ENCODE measurements at places on chromosomes 12 and 14.

DNA sequence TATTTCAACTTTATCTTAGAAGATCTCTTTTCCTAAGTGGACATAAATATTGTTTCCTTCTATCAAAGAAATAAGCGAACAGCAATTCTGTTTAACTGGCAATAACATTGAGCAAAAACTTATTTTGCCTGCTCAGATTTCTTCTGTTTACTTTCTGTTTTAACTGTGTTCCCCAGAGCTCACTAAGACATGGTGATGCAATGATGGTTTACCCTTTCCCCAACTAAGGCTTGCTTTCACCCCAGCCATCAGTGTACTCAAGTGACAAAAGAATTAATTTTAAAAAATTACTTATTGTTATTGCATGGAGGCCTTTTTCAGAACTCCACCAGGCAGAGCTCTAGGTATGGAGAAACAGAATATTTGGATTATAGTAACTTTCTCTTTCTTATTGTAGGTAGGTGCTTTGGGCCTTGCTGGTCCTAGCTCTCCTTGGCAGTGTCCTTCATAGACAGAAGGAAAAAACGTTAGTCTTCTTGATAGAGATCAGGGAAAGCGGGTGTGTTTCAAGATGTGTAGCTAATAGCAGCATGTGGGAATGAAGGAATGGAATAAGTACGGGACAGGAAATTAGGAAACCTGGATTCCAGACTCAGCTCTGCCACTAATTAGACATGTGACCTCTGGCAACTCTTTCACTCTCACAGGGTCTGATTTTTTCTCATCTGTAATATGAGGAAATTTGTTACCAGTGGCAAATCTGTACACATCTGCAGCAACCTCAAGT, 14.6 kb upstream of the DDHD1 start:
- no peak for DNase-seq

DNA sequence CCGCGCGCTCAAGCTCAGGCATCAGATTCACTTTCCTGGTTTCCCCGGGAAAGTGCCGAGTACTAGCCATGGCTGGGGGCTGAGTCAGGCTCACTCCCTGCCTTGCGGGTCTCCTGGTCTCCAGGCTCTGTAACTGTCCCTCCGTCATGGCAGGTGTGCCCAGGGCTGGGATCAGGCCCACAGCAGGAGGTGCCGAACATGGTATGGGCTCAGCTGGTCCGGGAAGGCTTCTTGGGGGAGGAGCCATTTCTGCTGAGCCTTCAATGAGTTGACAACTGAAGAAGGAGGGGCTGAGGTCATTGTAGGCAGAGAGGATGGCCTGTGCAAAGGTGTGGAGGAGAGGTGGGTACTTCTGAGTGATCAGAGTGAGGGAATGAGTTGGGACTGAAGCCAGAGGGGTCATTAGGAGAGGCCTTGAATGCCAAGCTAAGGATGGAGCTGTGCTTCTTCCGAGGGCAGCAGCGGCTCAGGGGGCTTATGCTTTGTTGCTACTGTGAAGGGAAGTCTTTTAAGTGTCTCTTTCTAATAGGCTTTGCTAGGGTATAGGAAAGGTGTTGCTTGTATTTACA, 769 bp downstream of the EXOC3L4 start:
- no peak for DNase-seq

GRCh38 chr14:41634286-41634685, 27.6 kb downstream of the LRFN5 start:
- DNase-seq, result no peak

- DNase-seq, result no peak
These were observed 59.3 kb upstream of the BDKRB2 start for GRCh38 chr14:96145116-96145864.

- DNase-seq, result no peak
These were observed 6.8 kb upstream of the LRIG3 start for GRCh38 chr12:58927120-58927519.

GRCh38 chr14:68958553-68958952, 20.5 kb downstream of the ACTN1 start:
- no peak for DNase-seq

- DNase-seq, result no peak
These were observed 1.9 kb downstream of the SERPINA11 start for GRCh38 chr14:94450722-94451090.

- no peak for DNase-seq
These were observed 71.2 kb upstream of the HOXC13 start for GRCh38 chr12:53867216-53868012.

DNA sequence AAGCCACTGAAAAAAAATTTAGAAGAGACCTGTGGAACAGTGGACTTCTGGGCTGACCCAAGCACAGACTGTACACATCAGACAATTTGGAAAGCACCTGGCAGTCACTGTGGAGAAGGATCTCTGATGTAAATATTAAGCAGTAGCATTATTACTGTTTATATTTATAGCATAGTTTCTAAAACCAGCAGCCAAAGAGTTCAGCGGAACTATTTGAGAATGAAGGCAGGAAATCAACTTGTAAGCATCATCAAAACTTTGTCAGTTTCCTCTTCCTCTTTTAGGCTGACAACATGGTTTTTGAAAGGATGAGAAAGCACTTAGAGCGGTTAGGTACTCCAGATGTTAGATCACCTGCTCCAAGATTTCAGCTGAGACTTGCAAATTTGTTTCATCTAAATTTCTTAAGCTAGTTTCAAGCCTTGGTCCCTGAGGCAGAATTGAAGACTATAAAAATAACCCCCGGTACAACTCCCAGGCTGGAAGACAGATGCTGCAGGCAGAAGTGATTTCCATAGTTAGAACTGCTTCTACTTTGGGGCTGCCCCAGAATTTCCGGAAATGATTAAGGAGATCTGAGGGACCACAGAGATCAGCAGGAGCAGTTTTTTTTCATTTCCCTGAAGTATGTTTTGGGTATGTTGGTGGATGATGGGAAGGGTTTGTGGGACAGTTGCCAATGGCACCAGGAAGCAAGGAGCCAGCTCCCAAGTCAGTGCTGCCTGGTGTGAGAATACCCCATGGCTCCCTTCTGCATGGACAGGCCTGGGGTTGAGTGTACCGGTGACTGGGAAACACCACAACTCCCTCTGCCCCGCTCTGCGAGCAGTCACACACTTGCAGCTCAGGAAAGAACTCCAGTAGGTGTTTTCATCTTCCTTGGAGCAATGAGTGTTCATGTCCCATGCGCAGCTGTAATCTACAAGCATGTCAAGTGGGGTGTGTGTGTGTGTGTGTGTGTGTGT, 354.5 kb downstream of the NUAK1 start:
- no peak for DNase-seq

DNA sequence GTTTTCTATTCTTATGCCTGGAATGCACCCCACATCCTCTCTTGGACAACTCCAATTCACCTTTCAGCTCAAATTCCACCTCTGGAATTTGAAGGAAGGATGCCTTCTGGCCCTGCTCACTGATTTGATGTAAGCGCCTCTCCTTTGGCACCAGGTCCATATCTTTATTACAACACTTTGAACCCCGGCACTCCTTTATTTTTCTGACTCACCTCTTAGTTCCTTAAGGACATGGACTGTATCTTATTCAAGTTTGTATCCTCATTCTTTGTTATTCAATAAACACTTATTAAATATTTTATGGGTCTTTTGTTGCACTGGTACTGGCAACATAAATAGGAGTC, 3.1 kb downstream of the GALC start:
- DNase-seq, result no peak

DNA sequence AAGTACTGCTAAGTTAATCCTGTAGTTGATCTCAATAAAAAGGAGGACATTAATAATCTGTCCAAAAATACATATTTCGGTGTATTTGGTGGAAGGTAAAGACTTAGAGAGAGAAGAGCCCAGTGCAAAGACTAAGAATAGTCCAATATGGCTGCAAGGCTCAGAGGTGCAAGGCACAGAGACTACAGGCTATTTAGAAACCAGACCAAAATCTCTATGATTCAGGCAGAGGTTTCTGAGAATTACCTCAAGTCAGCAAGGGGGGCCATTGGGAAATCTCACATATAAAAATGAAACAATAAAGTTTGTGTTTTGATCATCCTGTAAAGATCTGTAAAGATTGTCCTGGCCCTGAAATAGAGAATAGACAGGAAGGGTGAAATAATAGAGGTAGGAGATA, 1173.0 kb downstream of the VRK1 start:
- no peak for DNase-seq

GRCh38 chr12:94534774-94535509, 75.3 kb upstream of the CEP83 start:
- no peak for DNase-seq

GRCh38 chr14:30180219-30180618, 252.6 kb upstream of the PRKD1 start:
- no peak for DNase-seq

GRCh38 chr14:32080001-32080510, 3.0 kb downstream of the ARHGAP5 start:
- no peak for DNase-seq

DNA sequence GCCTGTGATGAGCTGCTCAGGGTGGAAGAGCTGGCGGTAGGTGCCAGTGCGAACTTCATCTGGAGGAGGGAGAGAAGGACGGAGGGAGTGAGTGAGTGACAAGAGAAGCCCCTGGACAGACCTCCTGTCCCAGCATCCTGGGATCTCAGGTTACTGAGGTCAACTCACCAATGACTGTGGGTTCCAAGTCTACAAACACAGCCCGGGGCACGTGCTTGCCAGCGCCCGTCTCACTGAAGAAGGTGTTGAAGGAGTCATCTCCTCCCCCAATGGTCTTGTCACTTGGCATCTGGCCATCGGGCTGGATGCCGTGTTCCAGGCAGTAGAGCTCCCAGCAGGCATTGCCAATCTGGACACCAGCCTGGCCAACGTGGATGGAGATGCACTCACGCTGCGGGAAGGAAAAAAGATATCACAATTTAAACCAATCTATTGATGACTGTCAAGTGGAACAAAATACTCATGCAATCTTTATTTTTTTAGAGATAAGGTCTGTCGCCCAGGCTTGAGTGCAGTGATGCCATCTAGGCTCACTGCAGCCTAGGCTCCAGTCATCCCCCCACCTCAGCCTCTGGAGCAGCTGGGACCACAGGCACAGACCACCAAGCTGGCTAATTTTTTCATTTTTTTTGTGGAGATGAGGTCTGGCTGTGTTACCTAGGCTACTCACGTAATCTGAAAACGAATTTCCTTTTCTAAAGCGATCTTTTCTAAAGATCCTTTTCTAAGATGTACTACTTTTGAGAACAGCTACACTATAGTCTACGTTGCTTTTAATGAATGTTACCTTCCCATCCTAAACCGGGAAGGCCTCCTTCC, 1.7 kb downstream of the TUBA1B start:
- no peak for DNase-seq

DNA sequence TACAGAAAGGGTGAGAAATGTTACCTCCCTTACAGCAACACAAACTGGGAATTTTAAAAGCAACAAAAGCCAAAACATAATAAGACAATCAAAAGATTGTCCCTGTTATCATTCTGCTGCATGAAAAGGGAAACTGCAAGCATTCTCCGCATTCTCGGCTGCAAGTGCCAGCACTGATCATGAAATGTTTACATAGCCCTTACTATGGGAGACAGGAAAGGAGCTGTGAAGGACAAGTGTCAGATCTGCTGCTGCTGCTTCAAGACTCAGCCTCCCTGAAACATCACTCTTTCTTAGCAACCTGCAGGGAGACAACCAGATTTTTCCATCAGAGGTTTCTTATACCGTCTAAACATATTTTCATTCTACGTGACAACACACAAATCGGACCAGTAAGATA, 20.1 kb downstream of the DENND5B start:
- no peak for DNase-seq

DNA sequence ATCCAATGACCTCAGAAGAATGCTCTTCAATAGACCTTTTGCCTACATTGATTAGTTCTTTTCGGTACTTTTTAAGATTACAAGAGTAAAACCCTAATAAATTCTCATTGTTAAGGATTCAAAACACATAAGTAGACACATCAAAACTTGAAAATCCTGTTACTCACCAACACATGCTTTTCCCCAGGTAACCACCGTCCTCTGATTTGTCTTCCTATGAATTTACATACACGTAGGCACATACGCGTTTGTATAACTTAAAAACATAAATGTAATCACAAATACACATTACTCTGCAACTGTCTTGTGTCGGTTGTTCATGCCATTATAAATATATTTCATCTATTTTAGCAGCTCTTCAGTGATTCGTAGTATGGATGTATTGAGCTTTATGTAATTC, 910 bp upstream of the WASHC4 start:
- no peak for DNase-seq

GRCh38 chr12:72390146-72390545, 118.0 kb downstream of the TRHDE start:
- DNase-seq, result no peak

- DNase-seq, result no peak
These were observed 6.2 kb upstream of the CPNE8 start for GRCh38 chr12:38911611-38912010.

- peak; percentile 77 for DNase-seq
These were observed 21.2 kb upstream of the RNASE4 start for GRCh38 chr14:20662968-20663732.

DNA sequence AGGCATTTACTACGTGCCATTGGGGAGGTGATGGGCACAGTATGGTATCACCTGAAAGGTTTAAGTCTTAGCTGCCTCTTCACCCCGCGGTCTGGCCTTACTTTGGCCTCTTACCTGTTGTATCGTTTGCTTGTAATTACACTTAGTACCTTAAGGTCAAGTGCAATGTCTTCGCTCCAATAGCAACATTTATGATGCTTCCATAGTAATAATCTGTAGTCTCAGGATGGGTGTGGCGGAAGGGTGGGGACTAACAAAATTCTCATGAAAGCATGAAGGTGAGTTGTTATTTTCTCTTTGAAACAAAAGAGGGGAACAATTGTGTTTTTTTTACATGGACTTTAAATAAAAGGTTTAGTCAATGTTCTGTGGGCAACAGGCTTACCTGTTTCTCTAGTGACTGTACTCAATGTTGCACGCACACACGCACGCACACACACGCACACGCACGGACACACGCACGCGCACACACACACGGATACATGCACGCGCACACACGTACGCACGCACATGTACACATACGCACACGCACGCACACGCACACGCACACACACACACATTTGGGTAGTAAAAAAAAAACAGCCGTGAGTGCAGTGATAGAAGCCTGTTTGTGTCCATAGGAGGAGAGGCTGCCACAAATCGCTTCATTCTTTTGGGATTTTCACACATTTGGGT, 91.4 kb downstream of the DNAH10 start:
- no peak for DNase-seq

DNA sequence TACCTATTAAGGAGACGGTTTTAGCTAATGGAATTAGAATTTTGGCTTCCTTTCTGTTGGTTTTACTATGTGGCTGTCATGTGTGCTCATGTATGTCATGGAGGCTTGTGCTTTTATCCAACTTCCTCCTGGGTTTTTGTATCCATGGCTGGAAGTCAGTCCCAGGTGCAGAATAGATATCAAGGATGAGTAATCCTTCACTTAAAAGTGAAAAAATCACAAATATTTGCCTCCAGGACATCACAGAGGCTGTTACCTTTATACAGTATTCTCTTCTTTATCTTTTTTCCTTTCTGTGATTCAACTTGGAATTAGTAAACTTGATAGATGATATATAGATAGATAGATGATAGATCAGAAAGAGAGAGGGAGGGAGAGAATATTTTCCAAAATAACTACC, 706.8 kb downstream of the GALC start:
- no peak for DNase-seq

DNA sequence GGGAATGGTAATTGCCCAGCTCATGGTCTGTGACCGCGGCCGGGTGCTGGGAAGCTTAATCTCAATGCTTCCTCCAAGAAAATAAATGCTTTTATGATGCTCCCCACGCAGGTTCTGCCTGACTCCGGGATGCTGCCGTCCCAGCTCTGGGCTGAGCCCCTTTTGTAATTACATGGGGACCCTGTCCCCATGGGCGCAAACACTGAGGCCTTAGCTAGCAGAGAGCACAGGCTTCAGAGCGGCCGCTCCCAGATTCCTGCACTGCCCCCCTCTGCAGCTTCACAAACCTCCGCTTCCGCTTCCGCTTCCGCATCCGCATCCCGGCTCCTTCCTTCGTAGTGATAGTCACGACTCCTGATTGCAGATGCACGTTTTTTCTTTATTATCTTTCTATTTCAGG, 129.5 kb downstream of the KIF26A start:
- DNase-seq, result no peak
